ENCODE measurements at places on chromosomes 6 and 20. TPM values are rescaled to one million over a fixed set of nuclear protein-coding genes. Genes with fewer than 3 reads are reported as not detected.

DNA sequence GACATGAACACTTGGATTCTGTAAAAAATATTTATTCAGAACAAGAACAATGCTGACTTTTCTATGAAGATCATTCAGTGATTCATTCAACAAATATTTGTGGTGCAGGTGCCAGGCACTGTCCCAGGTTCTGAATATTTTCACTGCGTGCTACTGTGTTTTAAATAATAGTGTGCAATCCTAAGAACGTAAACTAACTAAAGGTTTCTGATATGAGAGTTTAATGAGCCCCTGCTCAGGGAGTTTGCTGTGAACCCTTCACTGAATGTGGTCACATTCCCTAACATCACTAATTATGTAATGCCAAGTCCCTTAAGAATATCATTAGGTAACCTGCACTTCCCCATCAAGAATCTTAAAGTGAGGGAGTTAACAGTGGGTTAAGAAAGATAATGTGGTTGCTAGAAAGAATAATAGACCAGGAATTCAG lies 1.7 kb upstream of the TMEM170B start:
- ATAC-seq: no peak

DNA sequence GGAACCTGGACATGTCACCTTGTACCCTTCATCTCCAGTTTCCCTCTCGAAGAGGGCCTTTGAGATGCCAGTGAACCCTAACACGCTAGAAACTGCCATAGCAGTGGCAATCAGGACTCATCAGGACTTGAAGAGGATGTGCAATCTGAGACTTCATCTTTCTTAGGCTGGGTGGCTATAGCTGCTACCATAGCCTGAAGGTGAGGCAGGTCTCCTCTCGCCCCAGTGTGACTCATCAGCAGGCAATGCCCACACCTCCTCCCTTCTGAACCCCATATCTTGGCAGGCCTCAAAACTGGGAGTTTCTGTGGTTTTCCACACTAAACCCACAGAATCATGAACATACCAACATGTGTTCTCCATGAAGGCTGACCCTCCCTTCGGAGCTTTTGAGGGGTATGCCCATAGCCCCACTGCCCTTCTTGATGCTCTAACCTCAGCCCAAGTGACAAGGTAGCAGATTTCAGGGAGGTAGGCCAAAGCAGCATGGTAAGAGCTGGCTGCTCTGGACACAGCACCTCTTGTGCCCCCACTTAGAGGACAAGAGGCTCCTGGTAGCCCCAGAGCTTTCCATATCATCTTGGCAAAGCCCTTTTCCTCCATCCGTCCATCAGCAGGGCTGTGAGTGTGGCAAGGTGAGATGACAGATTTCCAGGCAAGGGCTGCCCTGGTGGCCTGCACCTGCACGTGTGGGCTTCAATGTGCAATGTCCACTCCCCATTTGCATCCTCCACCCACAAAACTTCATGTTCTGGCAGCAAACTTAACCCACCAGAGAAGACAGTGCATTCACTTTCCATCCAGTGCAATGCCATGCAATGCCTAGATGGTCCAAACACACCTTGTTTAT lies 2.6 kb downstream of the BLCAP start:
- peak; percentile 33 for ATAC-seq

DNA sequence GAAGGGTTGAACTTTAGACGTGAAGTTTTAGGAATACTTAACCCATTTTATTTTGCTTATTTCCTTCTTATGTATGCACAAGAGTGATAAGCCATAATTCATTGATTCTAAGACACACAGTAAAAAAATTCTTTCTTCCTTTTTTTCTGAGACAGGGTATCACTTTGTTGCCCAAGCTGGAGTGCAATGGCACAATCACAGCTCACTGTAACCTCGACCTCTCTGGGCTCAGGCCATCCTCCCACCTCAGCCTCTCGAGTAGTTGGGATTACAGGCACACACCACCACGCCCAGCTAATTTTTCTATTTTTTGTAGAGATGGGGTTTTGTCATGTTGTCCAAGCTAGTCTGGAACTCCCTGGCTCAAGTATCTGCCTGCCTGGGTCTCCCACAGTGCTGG lies 116.6 kb upstream of the RNF24 start:
- no peak for ATAC-seq

DNA sequence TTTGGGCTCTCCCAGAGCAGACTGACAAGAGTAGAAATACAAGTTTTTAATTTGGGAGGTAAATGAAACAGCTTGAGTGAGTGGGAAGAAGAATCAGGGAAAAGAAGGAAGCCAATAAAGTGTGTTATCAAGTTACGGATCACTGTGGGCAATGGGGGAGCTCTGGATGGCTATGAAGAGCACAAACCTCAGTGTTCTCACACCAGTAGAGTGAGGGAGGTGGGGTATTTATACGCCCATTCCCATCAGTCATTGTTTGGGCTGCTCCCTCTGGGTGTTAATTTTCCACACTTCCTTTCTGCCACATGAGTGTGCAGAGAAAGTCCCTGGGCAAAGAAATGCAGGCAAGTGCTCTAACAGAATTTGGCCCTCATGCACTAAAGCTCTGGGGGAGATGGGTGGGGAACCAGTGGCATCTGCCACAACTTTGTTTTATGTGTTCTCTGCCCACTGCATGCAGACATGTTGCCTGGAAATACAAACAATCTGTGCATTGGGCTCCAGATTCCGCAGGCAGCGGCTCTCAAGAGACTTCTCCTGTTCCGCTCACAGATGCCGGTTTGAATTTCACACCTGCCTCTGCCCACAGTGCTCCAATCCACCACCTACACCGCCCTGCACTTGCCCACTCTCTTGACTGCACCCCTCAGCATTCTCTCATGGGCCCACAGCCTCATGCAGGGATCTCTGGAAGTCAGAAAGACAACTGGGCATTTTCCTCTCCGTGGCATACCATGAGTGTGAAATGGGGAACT lies 211.1 kb upstream of the RNF24 start:
- ATAC-seq: no peak

GRCh38 chr6:130147111-130147510 lies 75.6 kb downstream of the SAMD3 start:
- no peak for ATAC-seq

GRCh38 chr6:107894809-107895396 lies 63.1 kb downstream of the SEC63 start:
- no peak for ATAC-seq

Gene CLIC5
- total RNA-seq: 10.6 TPM

Gene TREM1
- not detected for total RNA-seq

Gene RAET1L
- total RNA-seq: not detected
